T-helper 2 cell treated with Interferon-gamma antibody and Interleukin-4, amounts not matched to agents 5 μg/mL and 100 μg/mL, for 36 hours (primary cell): ENCODE measurements at places on chromosomes 6 and 20.

GRCh38 chr6:56772737-56773184, 130.1 kb upstream of the DST start:
- DNase-seq = no peak

- no peak for DNase-seq
These were observed 23.9 kb downstream of the CLDN20 start for GRCh38 chr6:155287762-155288161.

- DNase-seq = no peak
These were observed 51.6 kb downstream of the SPTLC3 start for GRCh38 chr20:13060327-13060726.

DNA sequence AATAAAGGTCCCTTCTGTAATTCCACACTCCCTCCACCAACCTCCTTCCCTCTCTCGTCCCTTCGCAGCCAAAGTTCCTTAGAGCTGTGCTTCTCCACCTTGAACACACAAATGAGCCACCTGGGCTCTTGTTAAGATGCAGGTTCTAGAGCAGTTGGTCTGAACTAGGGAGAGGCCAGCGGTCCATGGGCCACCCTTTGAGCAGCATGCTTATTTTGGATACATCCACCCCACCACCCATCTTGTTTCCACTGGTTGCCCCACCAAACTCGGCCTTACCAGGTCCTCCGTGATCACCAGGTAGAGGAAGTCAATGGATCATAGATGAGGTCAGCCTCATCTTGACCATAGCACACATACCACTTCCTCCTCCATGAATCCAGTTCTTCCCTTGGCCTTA, 7.3 kb upstream of the BPIFA2 start:
- no peak for DNase-seq

- no peak for DNase-seq
These were observed 27.8 kb upstream of the SRPK1 start for GRCh38 chr6:35948725-35949124.

GRCh38 chr20:54062812-54063280, 7.5 kb downstream of the BCAS1 start:
- no peak for DNase-seq
